CD4-positive, alpha-beta T cell treated with Interleukin-4 for 4 hours (primary cell): ENCODE measurements at places on chromosomes 11 and 22.

DNA sequence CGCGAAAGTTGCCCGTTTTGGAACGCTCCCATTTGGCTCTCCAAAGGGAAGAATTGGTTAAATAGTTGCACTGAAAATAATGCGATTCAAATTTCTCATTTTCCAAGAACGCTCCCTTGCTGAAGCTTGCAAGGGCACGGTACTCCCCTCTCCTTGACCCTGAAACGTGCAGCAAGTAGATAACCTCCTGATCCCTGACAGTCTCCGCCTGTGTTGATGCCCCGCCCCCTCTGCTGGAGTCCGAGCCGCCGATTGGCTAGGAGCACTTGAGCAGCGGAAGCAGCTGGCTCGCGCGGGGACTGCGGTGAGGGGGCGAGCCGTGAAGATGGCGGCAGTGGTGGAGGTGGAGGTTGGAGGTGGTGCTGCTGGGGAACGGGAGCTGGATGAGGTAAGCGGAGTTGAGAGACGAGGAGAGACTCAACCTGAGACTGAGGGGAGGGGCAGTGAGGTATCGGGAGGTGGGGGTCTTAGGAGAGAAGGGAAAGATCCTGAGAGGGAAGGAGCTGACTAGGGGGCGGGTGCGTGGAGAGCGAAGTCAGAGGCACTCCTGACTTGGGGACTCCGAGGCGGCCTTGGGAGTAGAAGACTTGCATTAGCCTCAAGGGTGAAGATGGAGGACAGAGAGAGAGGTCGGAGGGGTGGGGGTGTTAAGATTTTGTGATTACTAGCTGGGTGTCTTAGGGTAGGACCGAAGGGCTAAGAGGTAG, at the start of gene RNF121:
Gene RNF121 (plus strand): TSS at position 310 of the 707 bp plus-strand sequence. CDS start 16 bp downstream, at position 326.
- DNase-seq: peak; percentile 96

GRCh38 chr11:6271598-6271997, 12.0 kb downstream of the CCKBR start:
- DNase-seq: no peak

GRCh38 chr11:128741916-128742315, 48.0 kb downstream of the FLI1 start:
- DNase-seq: no peak

DNA sequence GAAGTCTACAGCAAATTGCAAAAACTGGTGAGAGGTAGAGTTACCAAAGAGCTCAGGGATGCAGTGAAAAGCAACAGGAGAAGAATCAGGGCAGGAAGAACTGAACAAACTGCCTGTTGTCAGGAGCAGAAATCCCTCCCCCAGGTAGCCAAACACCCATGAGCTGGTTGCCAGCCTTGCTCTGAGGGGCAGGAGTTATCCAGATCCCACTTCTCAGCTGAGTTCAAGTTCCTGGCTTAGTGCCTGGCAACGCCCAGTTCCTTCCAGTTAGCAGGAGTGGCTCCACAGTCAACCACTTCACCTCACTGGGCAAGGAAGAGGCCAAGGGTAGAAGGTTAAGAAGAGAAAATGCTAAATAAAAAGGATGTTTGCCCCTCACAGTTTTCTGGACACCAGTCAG, 1.9 kb upstream of the MPZL2 start:
- no peak for DNase-seq

- DNase-seq: no peak
Measured at GRCh38 chr11:35906277-35906661, 37.6 kb upstream of the LDLRAD3 start.

DNA sequence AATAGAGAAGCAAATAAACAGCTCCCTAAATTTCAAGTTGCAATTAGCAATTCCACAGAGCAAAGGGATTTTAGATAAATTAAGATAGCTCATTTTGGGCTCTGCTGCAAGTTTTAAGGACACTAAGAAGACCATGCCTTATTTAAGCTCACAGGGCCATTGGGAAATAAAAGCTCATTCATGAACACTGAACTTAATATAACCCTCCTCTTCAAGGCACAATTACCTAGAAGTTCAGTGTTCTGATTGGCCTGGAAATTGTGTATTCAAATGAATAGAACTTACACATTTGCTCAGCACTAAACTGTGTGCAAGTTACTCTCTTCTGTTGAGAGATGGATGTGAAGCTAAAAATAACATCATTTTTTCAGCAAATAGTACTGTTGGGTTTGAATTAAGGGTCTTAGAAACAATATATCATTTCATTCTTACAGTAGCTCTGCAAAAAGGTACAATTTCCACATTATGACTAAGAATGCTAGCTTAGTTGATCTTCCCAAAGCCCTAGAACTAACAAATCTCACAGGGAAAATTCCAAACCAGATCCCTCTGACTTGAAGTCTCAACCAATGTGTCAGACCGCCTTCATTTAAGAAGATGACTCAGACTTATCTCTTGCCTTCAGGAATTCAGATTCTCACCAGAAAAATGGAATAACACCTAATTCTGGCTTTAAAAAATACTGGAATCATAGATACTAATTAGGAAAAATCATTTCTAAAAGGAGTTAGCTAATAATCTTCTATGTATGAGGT, 87.4 kb upstream of the LRRC55 start:
- no peak for DNase-seq

- no peak for DNase-seq
Measured at GRCh38 chr11:19241260-19242178, 774 bp upstream of the E2F8 start.

DNA sequence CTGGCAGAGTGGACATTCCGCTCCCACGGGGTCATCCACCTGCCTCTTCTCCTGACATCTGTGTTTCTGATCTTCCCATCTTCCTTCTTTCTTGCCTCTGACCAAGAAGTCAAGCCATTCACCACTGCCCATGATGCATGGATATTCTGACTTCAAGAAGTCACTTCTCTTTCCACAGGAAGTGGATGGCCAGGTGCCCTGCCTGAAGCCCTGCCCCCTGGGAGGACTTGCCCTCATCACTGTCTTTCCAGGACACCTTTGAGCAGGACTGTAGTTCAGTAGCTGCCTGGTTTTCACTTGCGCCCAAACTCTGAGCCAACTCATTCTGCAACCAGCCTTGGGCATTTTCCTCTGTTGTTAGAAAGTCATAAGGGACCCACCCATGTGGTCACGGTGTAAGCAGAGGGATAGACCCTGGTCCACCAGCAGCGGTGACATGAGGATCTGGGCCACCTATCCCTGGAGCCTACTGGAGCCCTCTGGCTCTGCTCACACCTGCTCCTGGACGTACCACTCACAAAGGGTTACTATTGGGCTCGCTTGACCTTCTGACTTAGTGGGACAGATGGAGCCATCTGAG, 6.9 kb downstream of the CYTH4 start:
- no peak for DNase-seq

- DNase-seq: no peak
Measured at GRCh38 chr22:31162015-31162765, 2.2 kb downstream of the RNF185 start.

DNA sequence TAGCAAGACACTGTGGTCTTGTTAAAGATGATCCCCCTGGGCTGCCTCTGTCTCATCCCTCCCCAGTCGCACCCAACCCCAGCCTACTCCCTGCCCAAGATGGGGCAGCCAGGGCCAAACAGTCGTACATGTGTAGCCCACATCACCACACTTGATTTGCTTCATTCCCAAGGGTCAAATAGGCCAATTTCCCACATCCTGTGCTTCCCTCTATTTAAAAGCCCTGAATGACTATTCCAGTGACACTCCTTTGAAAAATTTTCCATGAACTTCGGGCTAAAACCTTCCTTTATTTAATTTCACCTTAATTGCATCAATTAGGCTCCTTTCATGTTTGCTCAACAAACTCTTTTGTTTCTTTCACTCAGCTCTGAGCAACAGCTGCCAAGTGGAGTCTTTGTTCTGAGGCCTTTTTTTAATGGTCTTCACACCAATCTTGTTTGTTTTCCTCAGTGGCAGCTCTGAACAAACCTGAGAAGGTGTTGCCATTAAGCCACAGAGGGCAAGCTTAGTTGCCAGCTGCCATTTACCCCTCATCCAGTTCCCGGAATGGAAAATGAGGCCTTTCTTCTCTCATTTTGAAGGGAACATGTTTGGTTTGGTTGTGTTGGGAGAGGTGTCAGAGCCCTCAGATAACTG, 126.9 kb downstream of the APIP start:
- DNase-seq: no peak

- DNase-seq: no peak
Measured at GRCh38 chr11:117256573-117256972, 24.1 kb downstream of the RNF214 start.

GRCh38 chr11:120130991-120131760, 6.7 kb downstream of the TRIM29 start:
- DNase-seq: no peak

DNA sequence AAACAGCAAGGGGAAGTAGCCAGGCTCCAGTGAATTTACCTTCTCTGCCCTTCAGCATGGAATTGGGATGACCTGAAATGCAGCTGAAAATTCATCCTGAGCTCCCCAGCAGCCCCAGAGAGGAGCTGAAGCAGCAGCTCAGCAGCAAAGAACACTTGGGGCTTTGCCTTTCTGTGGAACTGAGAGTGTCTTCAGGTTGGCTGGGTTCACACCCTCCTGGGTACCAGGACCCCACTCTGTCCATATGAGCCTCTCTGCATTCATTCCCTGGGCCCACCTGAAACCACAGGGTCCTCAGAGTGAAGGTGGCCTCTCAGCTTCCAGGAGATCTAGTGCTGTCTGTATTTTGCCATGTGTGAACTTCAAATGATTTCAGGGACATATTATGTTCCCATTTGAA, 429.2 kb downstream of the MN1 start:
- no peak for DNase-seq

- no peak for DNase-seq
Measured at GRCh38 chr11:120132645-120133185, 5.2 kb downstream of the TRIM29 start.

- no peak for DNase-seq
Measured at GRCh38 chr22:47092896-47093311, 330.5 kb downstream of the TBC1D22A start.

- DNase-seq: no peak
Measured at GRCh38 chr11:68838572-68838964, 3.1 kb downstream of the CPT1A start.

- DNase-seq: no peak
Measured at GRCh38 chr22:22042599-22043295, 60.2 kb upstream of the TOP3B start.

GRCh38 chr11:31972623-31973022, 118.3 kb upstream of the RCN1 start:
- DNase-seq: no peak

DNA sequence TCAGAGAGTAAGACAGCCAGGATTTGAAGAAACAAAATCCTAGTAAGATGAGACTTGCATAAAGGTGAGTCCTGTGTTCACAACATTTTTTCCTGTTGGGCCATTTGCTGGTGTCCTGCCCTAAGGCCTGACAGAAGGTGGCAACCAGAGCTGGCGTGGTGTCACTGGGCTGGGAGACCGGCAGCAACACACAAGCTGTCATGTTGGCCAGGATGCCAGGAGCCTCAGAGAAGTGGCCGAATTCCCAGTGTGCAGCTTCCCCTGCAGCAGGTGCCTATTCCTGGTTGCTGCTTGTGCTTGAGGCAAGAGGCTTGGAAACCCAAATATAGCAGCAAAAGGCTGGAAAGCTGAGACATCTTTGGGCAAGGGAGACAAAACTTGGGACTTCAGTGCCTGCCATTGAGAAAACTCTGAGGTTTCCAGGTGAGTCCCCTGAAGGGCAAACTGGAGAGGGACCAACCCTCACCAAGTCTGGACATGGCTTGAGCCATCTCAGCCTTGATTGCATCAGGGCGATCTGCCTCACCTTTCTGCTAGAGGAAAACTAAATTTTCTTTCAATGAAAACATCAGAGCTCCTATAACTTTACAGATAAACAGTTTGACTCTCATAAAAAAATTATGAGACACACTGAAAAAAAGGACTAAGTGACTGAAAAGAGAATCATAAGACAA, 25.9 kb downstream of the ALG12 start:
- no peak for DNase-seq

- DNase-seq: no peak
Measured at GRCh38 chr11:2885017-2885677, 428 bp downstream of the CDKN1C start.

GRCh38 chr11:117872975-117873827, 3.3 kb downstream of the FXYD6 start:
- no peak for DNase-seq

GRCh38 chr11:85815186-85815931, 4.4 kb upstream of the SYTL2 start:
- no peak for DNase-seq

- no peak for DNase-seq
Measured at GRCh38 chr22:27775087-27775698, 26.4 kb downstream of the MN1 start.

- DNase-seq: no peak
Measured at GRCh38 chr11:121032546-121032945, 8.6 kb downstream of the TBCEL start.

GRCh38 chr11:62472063-62472884, 53.4 kb downstream of the SCGB1A1 start:
- no peak for DNase-seq

- DNase-seq: no peak
Measured at GRCh38 chr11:67463680-67464410, 5.2 kb downstream of the TMEM134 start.
